ENCODE measurements at places on chromosomes 6 and 20.

DNA sequence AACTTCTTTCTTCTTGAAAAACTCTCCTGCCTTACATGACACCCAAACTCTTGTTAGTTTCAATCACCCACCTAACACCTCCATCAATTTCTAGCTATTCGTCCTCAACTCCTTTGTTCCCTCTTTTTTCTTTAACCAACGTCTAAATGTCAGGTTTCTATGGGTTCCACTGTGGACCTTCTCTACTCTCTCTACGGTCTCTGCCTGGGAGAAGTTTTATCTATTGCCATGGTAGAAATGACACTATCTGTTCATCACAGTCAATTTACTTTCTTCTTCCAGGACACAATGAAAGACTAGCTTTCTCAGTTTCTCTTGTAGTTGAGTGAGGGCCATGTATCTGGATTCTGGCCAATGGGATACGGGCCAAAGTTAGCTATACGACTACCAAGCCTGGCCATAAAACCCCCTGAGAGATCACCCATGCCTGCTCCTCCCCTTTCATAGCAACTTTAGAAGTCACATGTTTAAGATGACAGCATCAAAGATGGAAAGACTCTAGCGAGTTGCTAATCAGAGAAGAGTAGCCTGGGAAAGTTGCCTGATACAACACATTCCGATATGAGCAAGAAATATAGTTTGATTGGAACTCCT, 17.9 kb downstream of the RNGTT start:
- no peak for DNase-seq

- no peak for DNase-seq
Observed at GRCh38 chr6:137717074-137718073, 149.7 kb upstream of the TNFAIP3 start.

- no peak for DNase-seq
Observed at GRCh38 chr6:134421501-134421900, 103.6 kb upstream of the SGK1 start.

DNA sequence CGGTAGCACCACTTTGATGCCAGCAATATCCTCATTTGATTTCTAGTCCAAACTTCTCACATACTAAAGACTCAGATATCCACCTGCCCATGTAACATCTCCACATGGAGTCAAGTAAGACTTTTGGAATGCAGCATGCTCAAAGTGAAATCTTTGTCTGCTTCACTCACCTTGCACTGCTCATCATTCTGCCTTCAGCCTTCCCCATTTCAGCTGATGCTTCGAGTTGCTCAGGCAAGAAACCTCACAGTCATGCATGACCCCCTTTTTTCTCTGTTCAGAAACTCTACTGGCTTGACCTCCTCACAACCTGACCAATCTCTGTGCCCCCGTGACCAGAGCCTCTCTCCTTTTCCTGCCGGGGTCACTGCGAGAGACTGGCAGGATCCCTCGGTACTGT, 41.0 kb upstream of the KIF25 start:
- no peak for DNase-seq

DNA sequence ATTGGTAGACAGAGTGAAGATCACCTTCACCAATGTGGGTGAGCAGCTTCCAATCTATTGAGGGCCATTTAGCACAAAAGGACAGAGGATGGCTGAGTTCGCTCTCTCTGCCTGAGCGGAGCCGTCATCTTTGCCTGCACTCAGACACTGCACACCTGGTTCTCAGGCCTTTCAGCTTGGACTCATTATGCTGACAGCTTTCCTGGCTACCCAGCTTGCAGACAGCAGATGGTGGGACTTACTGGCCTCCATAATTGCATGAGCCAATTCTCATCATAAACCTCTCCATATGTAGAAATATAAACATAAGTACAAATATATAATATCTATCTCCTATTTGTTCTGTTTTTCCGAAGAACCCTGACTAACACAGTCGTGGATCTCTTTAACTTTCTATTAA, 13.7 kb downstream of the TBXT start:
- DNase-seq: no peak

DNA sequence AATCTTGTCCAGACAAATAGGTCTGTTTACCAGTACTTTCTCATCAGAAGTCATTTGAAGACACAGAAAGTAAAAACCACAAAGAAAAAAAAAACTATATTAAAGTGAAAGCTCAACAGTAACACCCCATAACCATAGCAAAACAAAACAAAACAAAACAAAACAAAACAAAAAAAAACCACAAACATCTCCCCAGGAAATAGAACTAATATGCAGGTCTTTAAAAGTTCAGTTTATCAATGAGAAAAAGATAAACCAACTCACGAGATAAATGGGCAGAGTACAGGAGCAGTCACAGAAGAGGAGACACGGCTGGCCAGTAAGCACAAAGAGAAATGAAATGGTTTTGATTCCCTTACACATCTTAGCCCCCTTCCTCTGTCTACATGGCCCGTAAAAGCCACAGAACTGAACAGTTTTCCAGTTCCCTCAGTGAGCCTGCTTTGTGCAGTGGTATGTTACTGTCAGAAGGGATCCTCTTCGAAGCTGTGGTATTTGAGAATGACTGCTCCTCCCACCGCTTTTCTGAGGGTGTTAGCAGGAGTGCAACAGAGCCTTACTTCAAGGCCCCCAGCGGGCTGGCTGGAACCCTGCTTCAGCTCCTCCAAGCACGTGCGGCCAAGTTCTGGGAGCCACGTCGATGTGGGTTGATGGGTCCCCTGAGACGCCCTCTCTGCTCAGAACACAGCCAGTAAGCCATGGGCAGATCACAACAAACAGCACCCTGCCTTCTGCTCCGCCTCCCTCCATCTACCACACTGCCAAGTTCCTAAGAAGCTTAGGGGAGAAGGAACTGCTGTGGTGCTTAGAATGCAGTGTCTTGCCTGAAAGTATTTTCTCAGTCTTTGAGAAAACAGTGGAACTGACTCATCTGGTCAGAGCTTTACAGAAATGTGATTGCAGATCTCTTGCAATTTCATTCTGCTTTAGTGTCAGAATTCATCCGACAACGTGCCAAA, 14.0 kb downstream of the UST start:
- peak; percentile 47 for DNase-seq

GRCh38 chr20:10553326-10553984, 118.3 kb downstream of the SLX4IP start:
- DNase-seq: peak; percentile 29

DNA sequence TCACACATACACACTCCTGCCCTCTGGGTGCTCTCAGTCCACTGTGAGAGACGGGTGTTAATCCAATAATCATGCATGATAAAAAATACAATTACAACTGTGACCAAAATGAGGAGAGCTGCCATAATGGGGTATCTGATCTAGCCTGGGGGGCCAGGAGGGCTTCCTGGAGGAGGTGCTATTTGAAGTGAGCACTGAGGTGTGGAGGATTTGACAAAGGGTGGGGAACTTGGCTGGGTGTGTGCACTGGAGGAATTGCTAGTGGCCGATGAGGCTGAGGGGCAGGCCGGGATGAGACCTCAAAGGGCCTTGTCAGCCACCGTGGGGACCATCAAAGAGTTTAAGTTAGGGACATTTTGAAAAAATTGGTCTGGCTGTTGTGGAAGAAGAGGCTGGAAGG, 34.8 kb downstream of the VSTM2L start:
- no peak for DNase-seq

DNA sequence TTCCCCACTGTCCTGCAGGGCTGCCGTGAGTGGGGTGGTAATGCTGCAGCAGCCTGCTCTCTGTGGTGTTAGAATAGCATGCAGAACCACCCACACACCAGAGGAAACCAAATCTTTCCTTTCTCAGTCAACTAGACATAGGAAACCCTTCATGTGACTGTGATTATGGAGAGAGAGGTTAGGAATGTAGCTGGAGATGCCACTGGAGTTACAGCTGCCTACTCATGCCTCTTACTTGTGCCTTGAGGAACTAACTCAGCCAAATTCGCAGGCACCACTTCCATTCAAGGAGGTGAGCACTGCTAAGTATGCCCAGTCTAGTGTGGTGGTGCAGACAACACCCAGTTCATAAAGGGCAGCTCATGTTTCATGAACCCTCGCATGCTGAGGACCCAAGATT, 27.4 kb downstream of the MUC22 start:
- DNase-seq: no peak

- no peak for DNase-seq
Observed at GRCh38 chr6:139777202-139777970, 402.9 kb upstream of the CITED2 start.

GRCh38 chr20:32358883-32359632, 927 bp downstream of the ASXL1 start:
- DNase-seq: peak; percentile 81

- no peak for DNase-seq
Observed at GRCh38 chr20:16566080-16566479, 7.2 kb downstream of the KIF16B start.

- no peak for DNase-seq
Observed at GRCh38 chr20:20553541-20553940, 158.9 kb downstream of the RALGAPA2 start.

- no peak for DNase-seq
Observed at GRCh38 chr6:24931718-24932691, 3.8 kb downstream of the RIPOR2 start.

DNA sequence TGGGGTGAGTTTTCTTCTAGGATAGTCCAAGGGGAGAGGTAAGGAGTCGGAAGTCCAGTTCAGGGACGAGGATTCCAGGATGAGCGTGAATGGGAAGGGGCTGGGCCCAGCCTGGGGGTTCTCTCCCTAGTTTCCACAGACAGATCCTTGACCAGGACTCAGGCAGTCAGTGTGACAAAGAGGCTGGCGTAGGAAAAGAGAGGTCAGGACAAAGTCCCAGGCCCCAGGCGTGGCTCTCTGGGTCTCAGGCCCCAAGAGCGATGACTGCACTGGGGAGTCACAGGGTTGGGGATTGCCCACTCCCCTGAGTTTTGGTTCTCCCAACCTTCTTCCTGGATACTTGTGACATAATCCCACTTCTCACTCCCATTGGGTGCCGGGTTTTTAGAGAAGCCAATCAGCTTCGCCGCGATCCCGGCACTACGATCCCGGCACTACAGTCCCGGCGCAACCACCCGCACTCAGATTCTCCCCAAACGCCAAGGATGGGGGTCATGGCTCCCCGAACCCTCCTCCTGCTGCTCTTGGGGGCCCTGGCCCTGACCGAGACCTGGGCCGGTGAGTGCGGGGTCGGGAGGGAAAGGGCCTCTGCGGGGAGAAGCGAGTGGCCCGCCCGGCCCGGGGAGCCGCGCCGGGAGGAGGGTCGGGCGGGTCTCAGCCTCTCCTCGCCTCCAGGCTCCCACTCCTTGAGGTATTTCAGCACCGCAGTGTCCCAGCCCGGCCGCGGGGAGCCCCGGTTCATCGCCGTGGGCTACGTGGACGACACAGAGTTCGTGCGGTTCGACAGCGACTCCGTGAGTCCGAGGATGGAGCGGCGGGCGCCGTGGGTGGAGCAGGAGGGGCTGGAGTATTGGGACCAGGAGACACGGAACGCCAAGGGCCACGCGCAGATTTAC, 46.2 kb upstream of the TRIM26 start:
- DNase-seq: peak; percentile 83

DNA sequence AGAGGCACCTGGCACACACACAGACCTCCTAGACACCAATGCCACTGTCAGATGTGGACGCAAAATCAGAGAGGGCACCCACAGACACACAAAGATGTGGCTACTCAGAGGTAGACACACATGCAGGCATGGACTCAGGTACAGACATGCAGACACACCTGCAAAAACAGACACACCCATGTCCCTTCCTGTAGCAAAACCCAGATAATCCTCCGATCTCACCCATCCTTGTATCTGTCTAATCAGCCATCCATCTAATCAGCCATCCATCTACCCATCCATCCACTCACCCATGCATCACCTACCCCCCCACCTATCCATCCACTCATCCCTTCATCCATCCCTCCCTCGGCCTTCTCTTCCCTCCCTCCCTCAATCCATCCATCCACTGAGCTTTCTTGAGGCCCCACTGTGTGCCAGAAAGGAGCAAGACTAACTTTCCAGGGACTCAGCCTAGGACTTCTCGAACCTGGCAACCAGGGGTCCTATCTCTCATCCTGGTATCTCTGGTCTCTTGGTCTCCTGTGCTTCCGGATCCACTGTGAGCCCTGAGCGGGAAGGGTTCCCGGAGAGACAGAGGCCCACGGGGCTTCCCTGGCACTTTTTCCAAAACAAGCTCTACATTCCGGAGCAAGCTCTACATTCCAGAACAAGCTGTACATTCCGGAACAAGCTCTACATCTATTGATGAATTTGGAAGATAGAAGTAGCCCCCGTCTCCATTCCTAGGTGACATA, 1.1 kb upstream of the TGM2 start:
- DNase-seq: no peak

DNA sequence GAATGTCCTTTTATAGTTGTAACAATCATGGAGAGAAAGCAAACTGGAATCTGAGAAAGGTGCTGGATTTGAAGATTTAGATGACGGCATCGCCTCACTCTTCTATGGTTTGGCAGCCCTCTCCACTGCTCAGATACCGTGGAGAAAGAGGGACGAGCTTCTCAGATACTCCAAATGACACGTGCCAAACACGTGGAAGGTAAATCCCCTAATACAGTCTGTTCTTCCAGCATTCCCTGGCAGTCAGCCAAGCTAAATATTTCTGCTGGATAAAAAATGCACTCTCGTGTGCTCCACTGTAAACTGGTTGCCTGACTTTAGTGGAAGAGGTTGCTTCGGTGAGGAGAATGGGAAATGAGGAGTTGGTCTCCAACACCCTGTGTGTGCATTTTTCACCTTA, 16.7 kb upstream of the PRDM1 start:
- peak; percentile 16 for DNase-seq

DNA sequence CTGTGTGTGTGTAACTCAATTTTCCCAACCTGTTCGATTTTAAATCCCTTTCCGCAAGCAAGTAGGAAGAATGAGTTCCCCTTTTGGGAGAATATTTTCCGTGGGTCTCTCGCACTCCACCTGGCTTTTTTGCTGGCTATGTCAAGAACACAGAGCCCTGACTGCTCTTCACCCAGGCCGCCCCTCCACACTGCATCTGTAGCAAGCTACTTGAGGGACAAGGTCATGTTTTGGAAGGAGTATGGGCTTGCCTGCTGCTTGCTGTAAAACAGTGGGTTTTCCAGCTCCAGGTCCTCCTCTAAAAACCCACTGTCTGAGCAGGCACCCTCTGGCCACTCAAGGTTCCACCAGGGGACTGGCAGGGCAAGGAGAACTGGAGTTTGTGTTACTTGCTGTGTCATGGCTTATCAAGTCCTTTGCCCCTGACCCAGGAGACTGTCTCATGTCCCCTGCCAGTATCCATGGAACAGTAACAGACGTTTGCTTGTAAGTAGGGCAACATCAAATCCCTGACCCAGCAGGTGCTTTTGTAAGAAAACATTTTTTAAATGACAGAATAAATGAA, 35.5 kb upstream of the SYNJ2 start:
- no peak for DNase-seq

- DNase-seq: no peak
Observed at GRCh38 chr6:18207438-18207837, 52.2 kb downstream of the KDM1B start.

DNA sequence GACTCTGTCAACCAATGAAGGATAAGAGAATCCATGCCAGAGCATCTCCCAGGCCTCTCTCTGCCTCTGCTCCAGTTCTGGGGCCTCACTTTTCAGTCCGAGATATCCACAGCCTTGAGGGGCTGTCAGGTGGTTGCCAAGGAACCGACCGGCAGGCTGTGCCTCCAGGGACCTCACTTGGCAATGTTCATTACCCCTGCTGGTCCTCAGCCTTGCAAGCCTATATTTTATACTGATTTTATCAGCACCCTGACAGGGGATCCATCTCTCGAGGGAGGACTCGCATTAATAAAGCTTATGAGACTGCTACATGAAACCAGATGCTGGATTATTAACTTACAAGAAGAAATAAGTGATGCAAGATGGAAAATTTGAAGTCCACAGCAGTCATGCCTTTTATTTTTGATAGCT, 39.9 kb downstream of the TMC2 start:
- DNase-seq: no peak

- DNase-seq: no peak
Observed at GRCh38 chr6:3301506-3301905, 42.8 kb downstream of the PSMG4 start.

- no peak for DNase-seq
Observed at GRCh38 chr20:57508381-57508780, 16.6 kb downstream of the CTCFL start.

Data from right kidney (tissue), 9 donors.